ENCODE measurements at places on chromosomes 12 and 14.

- no peak for DNase-seq
Measured at GRCh38 chr12:76921100-76921471, 42.3 kb upstream of the CSRP2 start.

DNA sequence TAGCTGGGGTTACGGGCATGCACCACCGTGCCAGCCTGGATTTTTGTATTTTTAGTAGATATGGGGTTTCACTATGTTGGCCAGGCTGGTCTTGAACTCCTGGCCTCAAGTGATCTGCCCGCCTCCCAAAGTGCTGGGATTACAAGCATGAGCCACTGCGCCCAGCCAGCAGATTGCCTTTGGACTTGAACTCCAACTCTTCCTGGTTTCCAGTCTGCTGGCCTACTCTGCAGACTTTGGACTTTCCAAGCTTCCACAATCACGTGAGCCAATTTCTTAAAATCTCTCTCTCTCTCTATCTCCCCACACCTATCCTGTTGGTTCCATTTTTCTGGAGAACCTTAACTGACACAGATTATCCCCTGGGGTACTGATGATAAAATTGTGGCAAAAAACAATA, 55.0 kb downstream of the EMP1 start:
- DNase-seq, result no peak

GRCh38 chr12:132561427-132562156, 48.8 kb downstream of the LRCOL1 start:
- DNase-seq, result no peak

- no peak for DNase-seq
Measured at GRCh38 chr14:54568821-54569595, 2.1 kb downstream of the SAMD4A start.

- no peak for DNase-seq
Measured at GRCh38 chr12:24478254-24478653, 470.6 kb downstream of the BCAT1 start.

- no peak for DNase-seq
Measured at GRCh38 chr12:125704803-125705202, 639.6 kb downstream of the AACS start.

GRCh38 chr14:75579338-75579864, 981 bp downstream of the FLVCR2 start:
- DNase-seq, result no peak

- no peak for DNase-seq
Measured at GRCh38 chr12:77374673-77375072, 309.3 kb upstream of the E2F7 start.

- DNase-seq, result no peak
Measured at GRCh38 chr12:105057174-105057573, 27.1 kb downstream of the ALDH1L2 start.

- no peak for DNase-seq
Measured at GRCh38 chr12:9390761-9391160, 182.6 kb upstream of the PZP start.

GRCh38 chr12:25675808-25676207, 122.7 kb upstream of the LMNTD1 start:
- no peak for DNase-seq

GRCh38 chr14:79580906-79581305, 630.4 kb downstream of the DIO2 start:
- DNase-seq, result no peak

DNA sequence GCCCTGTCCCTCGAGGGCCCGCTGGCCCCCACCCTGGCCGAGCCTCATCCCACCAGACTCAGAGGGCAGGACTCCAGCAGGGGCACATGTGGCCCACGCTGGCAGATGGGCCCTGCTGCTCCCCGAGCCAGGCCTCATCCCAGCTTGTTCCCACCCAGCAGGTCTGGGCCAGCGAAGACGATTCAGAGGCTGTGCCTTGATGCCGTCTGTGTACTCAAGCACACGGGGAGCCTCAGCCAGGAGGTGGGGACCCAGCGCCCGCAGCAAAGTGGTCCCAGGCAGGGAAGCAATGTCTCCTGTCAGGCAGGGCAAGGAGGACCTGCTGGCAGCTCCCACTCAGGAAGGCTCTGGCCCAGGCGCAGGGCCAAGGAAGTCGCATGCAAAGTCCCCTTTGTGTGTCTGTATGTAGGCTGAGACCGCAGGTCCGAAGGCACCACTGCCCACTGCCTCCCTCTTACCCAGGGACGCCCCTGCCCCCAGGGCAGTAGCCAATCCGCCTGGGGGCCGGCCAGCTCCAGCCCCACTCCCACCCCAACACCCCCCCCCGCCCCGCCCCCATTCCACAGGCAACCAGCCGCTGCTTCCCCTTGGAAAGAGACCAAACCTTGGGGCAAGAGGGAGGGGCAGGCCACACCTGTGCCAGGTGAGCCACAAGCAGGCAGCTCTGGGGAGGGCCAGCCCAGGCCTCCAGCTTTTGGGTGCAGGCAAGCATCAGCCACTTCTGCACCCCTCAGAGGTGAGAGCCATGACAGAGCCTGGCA, 9.4 kb downstream of the DEGS2 start:
- no peak for DNase-seq

DNA sequence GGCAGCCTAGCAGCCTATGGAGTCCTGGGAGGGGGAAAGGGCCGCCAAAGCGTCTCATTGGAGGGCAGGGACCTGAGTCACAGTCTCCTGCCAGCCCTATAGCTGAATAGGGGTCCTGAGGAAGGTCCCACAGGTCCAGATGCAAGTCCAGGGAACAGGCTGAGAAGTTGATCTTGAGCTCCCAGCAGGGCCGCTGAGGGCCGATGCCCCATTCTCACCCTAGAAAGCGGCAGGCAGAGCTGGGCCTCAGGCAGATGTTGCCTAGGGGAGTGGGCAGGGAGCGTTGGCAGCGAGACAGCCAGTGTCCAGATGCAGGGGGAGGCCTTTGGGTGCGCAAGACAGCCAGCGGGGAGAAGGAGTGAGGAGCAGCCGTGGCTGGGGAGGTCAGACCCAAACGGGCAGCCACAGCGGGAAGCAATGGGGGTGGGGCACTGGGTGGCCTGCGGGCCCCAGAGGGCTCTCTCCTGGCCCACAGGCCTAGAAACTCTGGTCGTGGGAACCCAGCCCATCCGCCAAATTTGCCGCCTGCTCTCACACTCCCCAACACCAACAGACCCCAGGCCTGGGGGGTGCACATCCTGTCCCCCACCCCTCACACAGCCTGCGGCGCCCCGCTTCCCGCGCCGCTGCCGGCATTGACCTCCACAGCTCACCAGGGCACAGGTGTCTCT, 1.1 kb downstream of the HDAC7 start:
- no peak for DNase-seq

DNA sequence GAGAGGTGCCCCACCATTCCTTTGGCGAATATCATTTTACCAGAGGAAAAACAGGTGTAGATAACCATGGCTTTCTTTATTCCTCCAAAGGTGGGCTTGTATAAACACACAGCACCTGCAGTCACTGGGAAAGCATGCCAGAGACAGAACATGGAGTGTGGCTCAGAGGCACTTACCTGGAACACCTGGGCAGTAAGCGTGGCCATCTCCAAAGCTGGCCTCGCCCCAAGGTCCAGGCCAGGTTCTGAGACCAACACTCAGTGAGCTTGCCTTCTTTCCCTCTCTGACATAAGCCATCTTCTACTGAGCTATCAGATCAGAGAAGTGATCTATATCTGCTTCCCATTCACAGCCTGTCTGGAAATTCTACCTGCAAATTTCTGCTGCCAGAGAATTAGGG, 70.5 kb downstream of the NUAK1 start:
- DNase-seq, result no peak

- no peak for DNase-seq
Measured at GRCh38 chr12:43914391-43914790, 78.5 kb downstream of the TMEM117 start.

DNA sequence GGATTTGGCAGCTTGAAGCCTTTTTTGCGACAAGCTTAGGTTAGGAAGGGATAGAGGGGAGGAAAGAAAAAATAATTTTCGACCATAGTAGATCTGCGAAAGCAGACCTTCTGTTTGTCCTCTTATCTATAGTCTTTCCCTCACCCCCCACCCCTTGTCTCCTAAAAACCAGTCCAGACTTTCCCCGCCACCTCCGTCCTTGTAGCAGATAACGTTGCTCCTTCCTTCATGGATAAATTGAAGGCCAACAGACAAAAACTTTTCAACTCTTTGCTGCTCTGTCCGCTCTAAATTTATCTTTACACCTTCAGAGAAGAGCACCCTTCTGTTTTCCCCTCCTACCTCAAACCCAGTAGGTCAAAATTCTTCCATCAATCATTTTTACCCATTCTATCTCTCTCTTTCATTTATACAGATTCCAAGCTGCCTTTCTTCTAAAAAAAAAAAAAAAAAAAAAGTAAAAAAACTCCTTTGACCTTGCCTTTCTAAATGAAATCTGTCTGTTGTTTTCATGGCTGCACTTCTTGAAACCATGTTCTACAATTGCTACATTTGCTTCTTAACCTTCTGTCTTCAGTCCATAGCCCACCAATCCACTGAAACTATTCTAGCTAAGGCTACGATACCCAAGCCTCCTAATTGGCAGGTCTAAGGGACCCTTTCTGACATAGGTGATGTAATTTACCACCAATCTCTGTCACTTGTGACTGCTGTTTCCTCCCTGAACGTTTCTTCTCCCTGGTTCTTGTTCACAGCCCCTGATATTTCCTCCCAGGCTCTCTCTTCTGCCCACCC, 11.1 kb upstream of the NEMF start:
- peak; percentile 52 for DNase-seq

GRCh38 chr12:116400636-116401372, 123.3 kb upstream of the MED13L start:
- DNase-seq, result no peak

DNA sequence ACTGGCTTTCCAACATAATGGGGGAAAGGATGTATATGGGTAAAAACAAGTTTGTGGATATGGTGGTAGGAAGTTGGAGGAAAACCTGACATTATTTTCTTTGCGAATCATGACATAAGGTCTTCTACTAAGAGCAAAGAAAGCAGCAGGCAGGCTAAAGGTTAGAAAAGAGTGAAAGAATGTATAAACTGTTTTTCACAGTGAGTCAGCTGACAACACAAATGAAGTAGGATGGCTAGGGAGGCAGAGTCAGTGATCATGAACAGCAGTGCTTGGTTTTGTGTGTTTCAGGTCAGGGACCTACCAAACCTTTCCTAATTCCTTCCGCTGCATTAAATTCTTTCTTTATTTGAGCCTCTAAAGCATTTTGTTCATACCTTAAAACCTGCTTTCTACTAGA, 46.3 kb upstream of the CATSPERB start:
- DNase-seq, result no peak

DNA sequence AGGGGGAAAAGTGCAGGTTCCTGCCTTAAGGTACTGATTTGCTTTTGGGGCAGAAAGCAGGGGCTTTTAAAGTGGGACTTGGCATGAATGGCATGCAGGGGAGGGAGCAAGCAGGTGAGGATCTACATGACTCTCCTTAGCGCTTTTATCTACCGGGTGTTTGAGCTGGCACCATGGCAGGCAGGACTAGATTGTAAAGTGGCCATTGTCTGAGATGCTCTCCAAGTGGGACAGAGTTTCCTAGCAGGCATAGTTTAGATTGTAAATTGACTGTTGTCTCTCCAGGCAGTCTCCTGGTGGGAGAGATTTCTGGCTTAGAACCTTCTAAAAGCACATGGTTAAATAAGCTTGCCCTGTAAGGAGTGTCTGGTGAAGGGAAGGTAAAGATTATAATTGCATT, 5.3 kb upstream of the DICER1 start:
- no peak for DNase-seq

DNA sequence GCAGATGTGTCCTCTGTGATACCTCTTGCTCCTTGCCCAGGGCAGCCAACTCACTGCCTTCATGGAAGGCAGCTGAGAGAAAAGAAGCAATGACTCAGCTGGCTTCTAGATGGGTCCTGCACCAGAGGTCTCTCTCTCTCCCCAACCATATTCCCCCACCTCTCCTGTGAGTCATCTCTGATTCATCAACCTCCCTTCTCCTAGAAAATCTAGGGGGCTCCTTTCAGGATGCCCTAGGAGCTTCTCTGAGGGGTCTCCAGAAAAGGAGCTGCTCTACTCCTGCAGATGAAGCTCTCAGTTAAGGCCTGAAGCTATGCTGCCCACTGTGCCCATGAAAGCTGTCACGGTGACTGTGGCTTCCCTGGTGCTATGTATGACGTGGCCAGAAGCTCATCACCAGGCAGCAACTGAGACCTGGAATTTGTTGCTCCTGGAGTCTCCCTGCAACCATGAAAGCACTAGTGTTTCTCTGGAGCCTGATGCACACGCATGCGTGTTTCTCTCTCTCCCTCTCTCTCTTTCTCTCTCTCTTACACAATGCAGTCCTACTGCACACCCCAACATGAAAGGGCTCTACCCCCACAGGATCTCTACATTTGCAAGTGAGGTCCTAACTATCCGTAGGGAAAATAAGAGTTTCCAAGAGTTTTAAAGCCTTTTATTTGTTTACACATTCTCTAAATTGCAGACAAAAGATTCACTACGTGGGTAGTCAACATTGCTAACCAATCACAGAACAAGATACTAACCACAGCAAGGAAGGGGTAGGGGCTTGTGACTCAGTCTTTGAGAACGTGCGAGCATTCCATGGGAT, 285.3 kb downstream of the DPF3 start:
- DNase-seq, result no peak

DNA sequence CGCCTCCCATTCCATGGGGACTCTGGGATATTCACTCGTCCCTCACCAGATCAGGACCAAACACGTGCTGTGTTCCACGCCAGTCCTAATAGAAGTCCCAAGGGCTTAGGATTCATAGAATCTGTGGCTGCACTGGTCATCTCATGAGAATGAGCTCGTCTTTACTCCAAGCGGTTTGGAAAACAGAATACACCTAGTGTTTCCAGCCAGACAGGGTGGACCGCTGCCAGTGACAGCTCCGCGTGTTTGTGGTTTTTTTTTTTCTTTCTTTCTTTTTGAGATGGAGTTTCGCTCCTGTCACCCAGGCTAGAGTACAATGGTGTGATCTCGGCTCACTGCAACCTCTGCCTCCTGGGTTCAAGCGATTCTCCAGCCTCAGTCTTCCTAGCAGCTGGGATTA, 75.1 kb downstream of the GLT1D1 start:
- no peak for DNase-seq

GRCh38 chr12:32047357-32048212, 59.1 kb upstream of the BICD1 start:
- peak; percentile 57 for DNase-seq

- no peak for DNase-seq
Measured at GRCh38 chr12:93043192-93043876, 114.2 kb upstream of the EEA1 start.
